ENCODE measurements at places on chromosomes 6 and 20. TPM values are rescaled to one million over a fixed set of nuclear protein-coding genes. Genes with fewer than 3 reads are reported as not detected.

Gene SALL4
- total RNA-seq: 0.41 TPM

Gene NEU1
- total RNA-seq: 25.6 TPM

Gene HLA-DRB5
- total RNA-seq: 0.31 TPM

GRCh38 chr20:35994994-35995453 lies 26.6 kb downstream of the CNBD2 start:
- peak; percentile 91 for DNase-seq

DNA sequence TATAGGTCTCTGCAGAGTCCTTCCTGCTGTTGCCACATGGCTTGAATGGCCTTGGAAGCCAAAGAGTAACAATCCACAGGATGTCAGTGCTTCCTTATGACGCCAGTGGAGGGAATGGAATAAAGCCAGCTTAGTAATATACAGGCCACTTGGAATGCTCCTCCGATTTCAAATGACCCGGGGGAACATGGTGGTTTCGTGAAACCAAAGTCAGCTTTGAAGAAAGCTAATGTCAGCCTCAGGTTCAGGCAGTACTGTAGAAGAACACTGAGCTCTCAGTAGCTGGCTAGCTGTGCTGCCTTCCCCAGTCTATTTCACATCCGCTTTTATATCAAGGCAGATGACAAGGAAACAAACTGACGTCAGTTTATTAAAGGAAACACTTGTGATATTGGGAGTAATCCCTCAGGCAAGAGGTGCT lies 189.1 kb downstream of the DTNBP1 start:
- DNase-seq: no peak

GRCh38 chr6:107657755-107658461 lies 166.2 kb downstream of the SCML4 start:
- peak; percentile 82 for DNase-seq

DNA sequence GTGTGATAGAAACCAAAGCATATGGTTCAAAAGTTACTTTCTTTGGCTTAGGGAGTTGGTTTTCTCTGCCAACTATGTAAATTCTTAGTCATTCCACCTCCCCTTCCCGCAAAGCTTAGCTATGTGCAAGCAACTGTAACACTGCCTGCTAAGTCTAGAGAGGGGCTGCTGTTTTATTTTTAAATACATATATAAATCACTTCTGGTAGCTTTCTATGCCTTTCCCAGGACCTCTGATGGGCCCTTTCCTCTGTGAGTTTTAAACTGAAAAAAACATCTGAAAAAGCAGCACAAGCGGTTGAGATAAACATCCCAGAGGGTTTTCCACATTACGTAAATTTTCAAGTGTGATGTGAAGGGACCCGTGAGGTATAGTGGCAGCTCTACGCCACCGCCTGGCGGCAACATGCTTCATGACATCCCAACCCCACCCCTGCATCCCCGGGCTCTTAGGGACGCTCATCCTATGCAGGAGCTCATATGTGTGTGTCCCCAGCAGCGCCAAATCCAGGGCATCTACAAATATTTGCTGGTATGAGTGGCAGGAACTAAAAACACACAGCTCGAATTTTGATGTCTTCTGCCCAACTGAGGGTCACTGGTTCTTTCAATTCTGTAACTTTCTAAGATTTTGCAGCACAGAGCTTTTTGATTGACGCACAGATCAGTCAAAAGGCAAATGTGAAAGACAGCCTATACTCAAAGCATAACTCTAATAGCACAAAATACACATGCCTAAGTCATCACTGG lies 12.7 kb downstream of the SAYSD1 start:
- peak; percentile 76 for DNase-seq

Measured in tongue (tissue), 3 donors.